Uterus (tissue), 4 donors: ENCODE measurements at places on chromosomes 7 and 10. TPM values are rescaled to one million over a fixed set of nuclear protein-coding genes. Genes with fewer than 3 reads are reported as not detected.
A peak's percentile ranks its signal among the peaks of the same experiment; 100 is the strongest.

DNA sequence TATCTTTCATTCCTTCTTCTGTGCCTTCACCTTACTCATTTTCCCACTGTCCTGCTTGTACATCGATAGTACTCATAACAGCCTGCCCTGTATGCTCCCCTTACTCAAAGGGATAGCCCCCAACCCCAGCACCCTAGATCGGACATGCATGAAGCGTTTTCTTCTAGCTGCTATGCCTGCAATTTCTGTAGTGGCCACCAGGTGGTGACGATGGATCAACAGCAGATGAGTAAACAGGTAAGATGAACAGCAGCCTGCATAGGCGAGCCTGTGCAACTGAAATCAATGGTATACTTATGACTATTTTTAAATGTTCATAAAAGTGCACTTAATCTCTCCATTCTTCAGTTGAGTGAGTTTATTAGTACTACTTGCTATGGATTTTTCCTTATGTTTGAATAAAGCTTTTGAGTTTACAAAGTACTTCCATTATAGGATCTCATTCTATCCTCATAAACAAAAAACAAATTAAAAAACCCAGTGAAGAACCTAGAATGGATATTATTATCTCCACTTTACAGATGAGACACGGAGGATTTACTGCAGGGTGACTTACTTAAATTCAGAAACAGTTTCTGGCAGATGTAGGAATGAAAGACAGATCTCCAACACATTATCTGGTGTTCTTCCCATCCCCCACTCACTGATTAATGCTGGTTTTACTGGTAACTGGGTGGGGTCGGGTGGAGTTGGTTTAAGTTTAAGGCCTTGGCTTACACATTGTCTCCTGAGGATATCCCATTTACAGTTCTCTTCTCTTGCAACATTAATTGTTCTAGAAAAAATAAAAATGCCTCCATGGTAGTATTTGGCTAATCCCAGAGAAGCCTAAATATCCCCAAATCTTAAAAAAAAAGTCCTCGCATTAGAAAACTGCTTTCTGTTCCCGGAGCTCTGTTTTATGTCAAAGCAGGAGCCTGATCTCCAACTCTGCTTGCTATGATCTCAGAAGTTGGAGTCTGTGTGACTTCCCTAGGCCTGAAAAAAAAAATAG is 222.1 kb downstream of the GLI3 start:
- H3K4me1 ChIP-seq, result no peaks in the 10 kb centered on the region
- DNase-seq, result peak; percentile 43
- H3K4me3 ChIP-seq, result no peak overlapping the region
- no peaks in the 10 kb centered on the region for H3K36me3 ChIP-seq
- peak overlapping the region; percentile 55 for H3K27ac ChIP-seq

DNA sequence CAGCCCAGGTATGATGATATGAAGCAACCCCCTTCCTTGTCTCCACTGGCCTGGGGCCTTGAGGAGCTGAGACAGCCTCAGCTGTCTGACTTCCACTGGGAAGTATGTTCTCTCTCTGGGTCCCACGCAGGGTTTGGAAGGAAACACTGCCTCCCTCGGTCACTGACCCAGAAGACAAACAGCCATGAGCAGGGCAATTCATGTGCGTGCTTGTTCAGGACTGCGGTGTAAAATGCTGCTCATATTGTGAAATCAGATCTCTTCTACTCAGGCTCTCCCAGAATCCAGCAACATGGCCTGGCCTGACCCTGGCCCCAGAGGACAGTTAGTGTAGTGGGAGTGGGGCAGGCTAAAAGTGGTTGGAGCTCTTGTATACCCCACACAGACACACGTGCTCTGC is 2.8 kb downstream of the CLCN1 start:
- no peak overlapping the region for H3K4me3 ChIP-seq
- H3K36me3 ChIP-seq, result no peaks in the 10 kb centered on the region
- no peaks in the 10 kb centered on the region for H3K27me3 ChIP-seq
- no peaks in the 10 kb centered on the region for H3K4me1 ChIP-seq
- peak overlapping the region; percentile 27 for H3K27ac ChIP-seq

DNA sequence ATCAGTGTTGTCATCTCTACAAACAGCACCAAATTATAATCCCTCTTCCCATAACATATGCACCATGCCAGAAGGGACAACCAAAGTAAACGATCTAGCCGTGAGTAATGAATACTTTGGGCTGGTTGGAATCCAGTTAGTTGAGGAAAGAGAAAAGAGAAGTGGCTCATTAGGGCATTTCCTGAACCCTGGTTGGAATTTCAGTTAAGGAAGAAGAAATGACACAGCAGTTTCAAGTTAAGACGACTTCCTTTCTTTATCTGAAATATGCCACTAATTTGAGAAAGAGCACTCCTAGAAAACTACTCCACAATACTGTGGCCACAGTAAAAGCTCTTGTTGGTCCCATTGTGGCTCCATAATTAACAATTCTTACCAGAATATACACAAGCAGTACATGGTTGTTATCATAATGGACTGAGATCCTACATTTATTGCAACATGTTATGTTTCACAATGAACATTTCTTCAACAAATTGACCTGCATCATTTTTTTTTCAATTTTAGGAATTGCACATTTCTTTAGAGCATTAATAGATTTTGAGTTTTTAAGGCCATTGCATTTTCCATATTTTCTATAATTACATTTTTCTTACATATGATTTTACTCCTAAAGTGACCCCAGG is at the start of gene TFEC:
Gene TFEC (minus strand): TSS at position 113 of the 626 bp plus-strand sequence. CDS start 46,322 bp downstream, outside the sequence.
- DNase-seq, result no peak
- H3K27ac ChIP-seq, result no peak within 1 kb of the TSS
- no peak within 1 kb of the TSS for H3K4me3 ChIP-seq
- H3K27me3 ChIP-seq, result no peaks in the 10 kb centered on the region
- no peaks in the 10 kb centered on the region for H3K36me3 ChIP-seq

- no peaks in the 10 kb centered on the region for H3K36me3 ChIP-seq
- no peaks in the 10 kb centered on the region for H3K27me3 ChIP-seq
- H3K4me3 ChIP-seq, result no peak overlapping the region
These were observed 154.0 kb downstream of the CAMK1D start for GRCh38 chr10:12503311-12503710.

GRCh38 chr10:31549896-31550295 is 230.9 kb downstream of the ZEB1 start:
- DNase-seq, result no peak
- no peaks in the 10 kb centered on the region for H3K36me3 ChIP-seq
- no peak overlapping the region for H3K27ac ChIP-seq
- H3K4me1 ChIP-seq, result no peaks in the 10 kb centered on the region
- no peak overlapping the region for H3K4me3 ChIP-seq
- no peaks in the 10 kb centered on the region for H3K27me3 ChIP-seq

DNA sequence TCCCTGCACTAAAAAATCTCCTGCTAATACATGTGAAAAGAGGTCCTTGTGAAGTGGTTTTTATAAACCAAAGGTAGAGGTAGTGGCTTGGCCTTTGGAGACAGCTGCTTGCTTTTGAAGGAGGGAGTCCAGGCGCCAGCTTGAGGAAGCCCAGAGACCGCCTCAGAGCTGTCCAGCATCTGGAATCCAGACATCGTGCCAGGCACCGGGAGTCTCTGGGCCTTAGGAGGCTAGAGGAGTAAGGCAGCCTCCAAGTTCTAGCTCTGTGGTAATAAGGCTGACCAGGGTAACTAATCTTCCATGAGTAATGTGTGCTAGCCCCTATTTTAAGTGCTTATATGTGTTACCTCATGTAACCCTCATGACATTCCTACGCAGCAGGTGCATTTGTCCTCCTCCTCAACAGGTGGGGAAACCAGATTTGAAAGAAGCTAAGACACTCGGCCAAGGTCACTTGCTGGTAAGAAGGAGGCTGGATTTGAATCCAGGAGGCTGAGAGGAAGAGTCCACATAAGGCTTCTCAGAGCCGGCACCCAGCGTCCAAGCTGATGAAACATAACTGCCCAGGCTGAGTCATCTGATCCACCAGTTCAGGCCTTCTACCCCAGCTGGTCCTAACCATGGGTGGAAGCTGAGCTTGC is 26.1 kb downstream of the PRLHR start:
- peak overlapping the region; percentile 75 for H3K27ac ChIP-seq
- no peaks in the 10 kb centered on the region for H3K36me3 ChIP-seq
- H3K27me3 ChIP-seq, result no peaks in the 10 kb centered on the region
- DNase-seq, result peak; percentile 26

DNA sequence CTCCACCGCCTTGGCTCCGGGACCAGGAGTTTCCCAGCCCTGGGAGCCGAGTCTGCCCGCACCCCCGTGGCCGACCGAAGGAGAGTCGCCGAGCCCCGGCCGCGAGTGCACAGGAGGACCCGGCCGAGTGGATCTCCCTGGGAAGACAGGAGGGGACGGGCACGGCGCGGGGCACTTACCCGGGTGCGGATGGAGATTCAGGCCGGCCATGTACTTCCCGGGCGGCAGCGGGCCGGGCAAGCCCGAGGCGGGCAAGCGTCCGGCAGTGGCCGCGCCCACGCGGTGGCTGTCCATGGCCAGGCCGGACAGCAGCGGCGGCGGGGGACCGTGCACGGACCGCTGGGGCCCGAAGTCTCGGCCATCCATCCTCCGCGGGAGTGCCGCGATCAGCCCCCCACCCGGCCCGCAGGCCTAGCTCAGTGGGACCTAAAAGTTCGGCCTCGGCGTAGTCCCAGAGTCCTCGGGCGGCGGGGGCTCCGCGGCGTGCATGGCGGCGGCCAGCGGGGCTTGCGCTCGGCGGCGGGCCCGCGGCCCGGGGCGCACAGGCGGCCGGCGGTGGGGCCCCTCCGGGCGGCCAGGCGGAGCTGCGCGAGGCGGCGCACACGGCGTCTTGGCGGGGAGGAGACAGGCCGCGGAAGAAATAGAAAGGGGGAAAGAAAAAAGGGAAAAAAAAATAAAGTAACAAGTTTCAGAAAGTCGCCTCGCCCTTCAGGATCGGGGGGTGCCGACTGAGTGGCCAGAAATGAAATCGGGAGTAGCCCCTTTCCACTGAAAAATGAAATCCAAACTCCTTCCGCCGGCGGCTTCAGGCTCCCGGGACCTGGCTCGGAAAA is 2.5 kb downstream of the TNRC18 start:
- H3K4me1 ChIP-seq, result peaks cover 4% of the 10 kb centered on the region
- H3K27ac ChIP-seq, result peak overlapping the region; percentile 99
- peak overlapping the region; percentile 55 for H3K4me3 ChIP-seq
- H3K27me3 ChIP-seq, result no peaks in the 10 kb centered on the region

Gene PON2
- 63.2 TPM for total RNA-seq

Gene VSTM4
- total RNA-seq, result 46.6 TPM

Gene LLCFC1
- not detected for total RNA-seq

Gene FAM25G
- not detected for total RNA-seq

Gene CYP3A7
- not detected for total RNA-seq

Gene PRKAR2B
- 21.8 TPM for total RNA-seq

Gene SPDYE5
- total RNA-seq, result not detected

DNA sequence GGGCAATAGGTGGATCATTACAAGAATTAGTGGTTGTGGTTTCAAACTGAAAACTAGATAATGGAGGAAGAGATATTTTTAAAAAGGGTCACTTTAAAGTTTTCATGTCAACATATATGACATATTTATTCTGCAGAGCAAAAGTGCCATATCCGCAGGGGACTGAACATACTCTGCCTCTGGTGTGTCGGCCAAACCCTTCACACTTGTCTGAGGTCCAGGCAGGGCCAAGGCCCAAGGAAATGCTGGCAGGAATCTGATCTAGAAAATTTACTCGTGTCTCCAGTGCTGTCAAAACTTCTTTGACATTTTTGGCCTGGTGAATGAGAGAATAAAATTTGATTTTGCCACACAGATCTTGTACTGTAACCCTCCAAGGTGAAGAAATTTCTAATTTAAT is 562.3 kb downstream of the CCSER2 start:
- no peak for DNase-seq
- no peaks in the 10 kb centered on the region for H3K4me1 ChIP-seq
- H3K27me3 ChIP-seq, result no peaks in the 10 kb centered on the region

Gene OR6V1
- total RNA-seq, result not detected

- no peaks in the 10 kb centered on the region for H3K4me1 ChIP-seq
- H3K27me3 ChIP-seq, result no peaks in the 10 kb centered on the region
- no peaks in the 10 kb centered on the region for H3K36me3 ChIP-seq
These were observed 70.9 kb upstream of the COL1A2 start for GRCh38 chr7:94323844-94324243.

DNA sequence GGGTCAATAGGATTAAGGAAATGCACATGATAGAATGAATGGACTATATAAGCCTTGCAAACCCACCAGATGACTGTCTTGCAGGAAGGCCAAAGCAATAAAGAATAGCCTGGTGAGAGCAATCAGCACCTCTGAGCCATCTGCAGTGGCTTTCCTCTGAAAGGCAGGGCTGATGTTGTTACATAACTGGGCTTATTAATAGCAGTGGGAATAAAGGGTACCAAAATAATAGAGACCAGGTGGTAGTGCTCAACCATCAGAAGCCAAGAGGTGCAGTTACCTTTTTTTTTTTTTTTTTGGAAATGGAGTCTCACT is 16.8 kb upstream of the VPS26A start:
- no peak overlapping the region for H3K27ac ChIP-seq
- no peaks in the 10 kb centered on the region for H3K36me3 ChIP-seq
- H3K27me3 ChIP-seq, result no peaks in the 10 kb centered on the region
- H3K4me1 ChIP-seq, result no peaks in the 10 kb centered on the region
- no peak for DNase-seq

GRCh38 chr10:15427843-15428414 is 56.8 kb upstream of the FAM171A1 start:
- H3K4me3 ChIP-seq, result no peak overlapping the region
- H3K4me1 ChIP-seq, result no peaks in the 10 kb centered on the region

DNA sequence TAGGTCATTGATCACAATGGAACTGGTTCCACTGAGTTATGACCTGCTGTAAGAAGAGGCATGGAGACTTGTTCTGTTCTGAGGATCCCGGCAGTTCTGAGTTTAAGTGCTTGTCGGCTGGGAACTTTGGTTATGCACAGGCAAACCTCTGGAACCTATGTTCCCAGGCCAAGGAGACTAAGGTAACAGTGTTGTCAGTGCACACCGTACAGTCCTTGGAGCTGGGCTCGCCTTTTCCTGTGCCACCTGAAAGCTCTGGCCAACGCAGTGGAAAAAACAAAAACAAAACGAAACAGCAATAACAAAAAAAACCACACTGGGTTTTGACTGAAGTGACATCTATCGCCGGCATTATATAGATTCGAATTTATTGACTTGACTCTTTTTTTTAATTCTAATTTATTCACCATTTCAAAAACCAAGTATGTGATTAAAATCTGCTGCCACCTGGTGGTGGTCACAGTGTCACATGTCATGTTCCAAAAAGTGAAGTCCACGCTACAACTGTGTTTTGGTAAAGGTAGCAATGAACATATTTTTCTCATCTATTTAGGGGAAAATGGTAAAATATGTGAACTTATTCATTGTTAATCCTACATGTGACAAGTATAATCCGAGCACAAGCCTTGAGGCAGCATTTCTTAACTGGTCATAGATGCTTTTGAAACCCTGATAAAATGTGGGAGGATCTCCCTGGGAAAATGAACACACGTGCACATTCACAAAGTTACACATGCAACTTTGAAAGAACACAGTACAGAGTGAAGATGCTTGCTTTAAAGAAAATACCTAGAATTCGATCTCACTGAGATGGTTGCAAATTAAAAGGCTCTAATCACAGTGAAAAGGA is 113.8 kb upstream of the PPP2R2D start:
- H3K36me3 ChIP-seq, result no peaks in the 10 kb centered on the region
- H3K27ac ChIP-seq, result no peak overlapping the region
- no peak for DNase-seq
- no peak overlapping the region for H3K4me3 ChIP-seq

Gene GJD4
- total RNA-seq, result not detected

Gene CAV2
- 105 TPM for total RNA-seq

Gene KEL
- total RNA-seq, result not detected

Gene VIPR2
- 3.1 TPM for total RNA-seq

GRCh38 chr10:132575320-132576201 is 38.0 kb downstream of the INPP5A start:
- no peak for DNase-seq
- H3K4me1 ChIP-seq, result no peaks in the 10 kb centered on the region
- peak overlapping the region; percentile 10 for H3K27ac ChIP-seq
- H3K4me3 ChIP-seq, result no peak overlapping the region
- H3K27me3 ChIP-seq, result no peaks in the 10 kb centered on the region

Gene LRIT1
- total RNA-seq, result not detected
